ENCODE measurements at places on chromosomes 1 and 21. TPM values are rescaled to one million over a fixed set of nuclear protein-coding genes. Genes with fewer than 3 reads are reported as not detected.

The NT5C1A gene
- total RNA-seq = not detected

The LCE3E gene
- total RNA-seq = not detected

- no peaks in the 10 kb centered on the region for H3K27me3 ChIP-seq
- no peak overlapping the region for H3K4me3 ChIP-seq
- no peaks in the 10 kb centered on the region for H3K4me1 ChIP-seq
- H3K36me3 ChIP-seq = no peaks in the 10 kb centered on the region
These were observed 104.3 kb downstream of the PGBD5 start for GRCh38 chr1:230321741-230322420.

DNA sequence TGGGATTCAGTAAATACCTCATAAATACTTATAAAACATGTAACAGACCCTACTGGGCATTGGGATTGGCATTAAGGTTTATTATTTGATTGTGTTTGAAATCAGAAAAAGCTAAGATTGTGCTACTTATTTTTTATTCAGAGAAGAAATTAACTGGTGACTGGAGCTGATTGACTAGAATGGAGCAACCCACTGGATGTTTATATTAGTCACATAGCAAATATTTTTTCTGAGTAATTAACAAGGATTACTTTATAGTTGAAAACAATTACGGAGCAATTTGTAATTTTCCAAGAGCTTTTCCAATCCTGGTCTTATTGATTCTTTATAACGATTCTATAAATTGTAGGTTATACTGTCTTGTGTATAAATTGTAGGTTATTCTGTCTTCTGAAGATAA is 208.7 kb downstream of the HLX start:
- no peak overlapping the region for H3K4me3 ChIP-seq
- no peak overlapping the region for H3K27ac ChIP-seq
- DNase-seq = no peak
- no peaks in the 10 kb centered on the region for H3K27me3 ChIP-seq
- no peaks in the 10 kb centered on the region for H3K4me1 ChIP-seq

DNA sequence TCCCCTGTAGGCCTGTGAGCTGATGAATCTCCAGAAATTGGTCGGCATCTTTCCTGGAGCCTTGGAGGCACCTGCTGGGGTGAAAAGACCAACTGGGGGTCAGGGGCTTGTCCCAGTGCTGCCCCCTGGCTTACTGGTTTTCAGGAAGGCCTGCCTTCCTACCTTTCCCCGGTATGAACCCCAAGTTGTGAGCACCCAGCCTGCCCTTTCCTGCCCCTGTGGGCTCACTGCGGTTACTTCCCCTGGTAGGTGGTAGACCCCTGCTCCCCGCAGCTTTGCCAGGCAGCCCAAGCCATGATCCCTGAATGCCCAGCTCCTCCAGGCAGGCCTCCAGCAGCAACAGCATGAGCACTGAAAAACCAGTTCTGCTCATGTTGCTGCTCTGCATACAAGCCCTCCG is 10.2 kb downstream of the DMRTB1 start:
- no peaks in the 10 kb centered on the region for H3K27me3 ChIP-seq
- H3K4me1 ChIP-seq = peaks cover 32% of the 10 kb centered on the region
- H3K36me3 ChIP-seq = no peaks in the 10 kb centered on the region

DNA sequence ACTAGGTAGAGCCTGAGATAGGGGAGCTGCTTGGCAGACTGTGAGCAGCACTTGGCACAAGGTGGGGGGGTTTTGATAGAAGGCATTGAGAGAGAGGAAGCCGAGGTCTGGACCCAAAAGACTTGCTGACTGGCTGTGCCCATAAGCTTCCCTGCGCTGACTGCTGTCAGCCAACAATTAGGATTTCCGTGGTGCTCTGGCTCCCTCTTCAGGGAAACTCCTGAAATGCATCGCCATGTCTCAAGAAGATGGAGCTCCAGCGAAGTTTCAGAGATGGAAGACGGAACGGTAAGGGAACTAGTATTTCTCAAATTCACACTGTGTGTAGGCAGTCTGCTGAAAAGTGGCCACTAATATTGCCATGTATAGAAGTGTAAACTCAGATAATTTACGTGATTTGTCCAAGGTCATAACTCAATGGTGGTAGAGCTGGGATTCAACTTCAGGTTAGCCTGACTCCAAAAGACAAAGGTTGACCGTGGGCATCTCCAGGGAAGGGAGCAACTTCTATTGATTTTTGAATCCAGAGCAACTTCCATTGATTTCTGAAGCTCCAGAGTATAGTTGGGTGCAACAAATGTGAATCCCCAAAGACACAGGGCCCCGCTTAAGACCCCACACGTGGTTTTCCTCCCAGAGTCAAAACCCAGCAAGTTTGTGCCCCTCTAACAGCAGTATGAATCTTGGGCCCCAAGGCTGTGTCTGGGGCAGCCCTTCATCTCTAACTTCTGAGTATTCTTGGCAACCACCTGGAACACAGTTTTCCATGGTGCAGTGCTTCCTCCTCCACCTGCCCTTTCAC is 44.5 kb upstream of the CRNN start:
- no peaks in the 10 kb centered on the region for H3K36me3 ChIP-seq
- H3K27ac ChIP-seq = no peak overlapping the region
- peaks cover 32% of the 10 kb centered on the region for H3K4me1 ChIP-seq
- H3K27me3 ChIP-seq = peaks cover 5% of the 10 kb centered on the region
- H3K4me3 ChIP-seq = no peak overlapping the region
